ENCODE measurements at places on chromosomes 5 and 9.

GRCh38 chr9:106879439-106879882, 16.5 kb downstream of the ZNF462 start:
- no peak for DNase-seq

DNA sequence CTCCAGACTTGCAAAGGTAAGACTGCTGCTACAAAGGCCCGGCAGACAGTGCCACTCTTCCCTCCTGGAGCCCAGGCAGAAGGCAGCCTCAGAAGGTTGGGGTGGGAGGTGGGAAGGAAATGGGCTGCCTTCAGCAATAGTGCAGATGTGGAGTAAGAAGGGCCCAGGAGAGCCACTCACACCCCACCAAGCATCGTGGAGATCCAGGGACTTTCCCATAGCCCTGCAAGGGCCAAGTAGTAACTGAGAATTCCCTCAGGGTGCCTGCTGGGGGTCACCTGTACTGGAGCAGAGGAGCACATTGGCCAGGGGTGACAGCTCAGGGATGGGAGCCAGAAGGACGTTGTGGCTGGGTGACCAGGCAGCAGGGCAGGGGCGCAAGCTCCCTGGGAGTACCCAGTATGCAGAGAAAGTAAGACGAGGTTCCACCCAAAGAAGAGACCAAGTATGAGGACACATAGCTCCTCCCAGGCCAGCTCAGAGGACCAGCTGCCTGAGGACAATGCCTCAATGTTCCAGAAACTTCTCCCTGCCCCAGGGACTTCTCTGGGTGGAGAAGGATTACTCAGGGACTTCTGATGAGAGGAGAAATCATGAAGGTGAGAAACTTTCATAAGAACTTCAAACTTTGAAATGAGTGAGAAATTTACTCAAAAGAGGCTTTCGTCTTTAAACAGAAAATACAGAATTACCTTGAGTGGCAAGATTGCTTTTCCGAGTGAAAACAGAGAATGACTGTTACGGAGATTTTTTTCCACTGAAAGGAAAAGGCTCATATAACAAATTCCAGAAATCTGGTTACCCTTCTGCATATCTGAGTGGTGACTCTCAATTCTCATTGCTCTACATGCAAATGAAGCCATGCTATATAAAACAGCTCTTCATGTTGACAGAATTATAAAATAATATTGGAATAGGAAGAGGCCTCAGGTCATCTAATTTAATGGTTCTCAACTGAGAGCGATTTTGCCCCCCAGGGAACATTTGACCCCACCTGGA, 87.9 kb upstream of the TRIO start:
- peak; percentile 74 for DNase-seq

DNA sequence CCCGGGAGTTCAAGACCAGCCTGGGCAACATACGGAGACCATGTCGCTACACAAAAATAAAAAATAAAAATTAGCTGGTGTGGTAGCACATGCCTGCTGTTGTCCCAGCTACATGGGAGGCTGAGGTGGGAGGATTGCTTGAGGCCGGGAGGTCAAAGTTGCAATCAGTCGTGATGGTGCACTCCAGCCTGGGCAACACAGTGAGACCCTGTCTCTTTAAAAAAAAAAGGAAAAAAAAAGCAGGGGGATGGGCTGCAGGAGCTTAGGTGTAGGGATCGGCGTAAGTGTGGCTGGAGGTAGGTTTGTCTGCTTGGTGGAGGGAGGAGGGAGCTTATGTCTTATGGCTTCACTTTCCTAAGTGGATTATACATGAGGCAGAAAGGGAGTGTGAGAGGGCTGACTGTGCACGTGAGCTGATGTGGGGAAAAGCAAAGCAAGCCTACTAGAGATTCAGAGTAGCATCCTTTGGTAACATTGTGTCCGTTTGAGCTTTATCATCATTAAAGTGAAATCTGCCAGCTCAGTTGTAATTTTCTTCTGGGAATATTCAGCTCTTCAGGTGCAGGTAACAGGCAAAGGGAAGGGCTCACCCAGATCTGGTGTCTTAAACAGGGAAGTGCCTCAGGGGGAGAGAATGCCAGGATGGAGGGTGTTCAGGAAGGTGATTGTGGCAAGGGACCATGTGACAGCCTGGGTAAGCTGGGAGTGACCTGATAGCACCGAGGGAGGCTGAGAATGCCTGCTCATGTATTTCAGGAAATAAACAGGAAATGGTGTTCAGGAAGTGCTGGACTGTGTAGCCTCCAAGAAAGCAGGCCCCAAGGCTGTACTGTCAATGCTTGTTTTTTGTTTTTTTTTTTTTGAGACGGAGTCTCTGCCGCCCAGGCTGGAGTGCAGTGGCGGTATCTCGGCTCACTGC, 17.6 kb upstream of the SETX start:
- no peak for DNase-seq

DNA sequence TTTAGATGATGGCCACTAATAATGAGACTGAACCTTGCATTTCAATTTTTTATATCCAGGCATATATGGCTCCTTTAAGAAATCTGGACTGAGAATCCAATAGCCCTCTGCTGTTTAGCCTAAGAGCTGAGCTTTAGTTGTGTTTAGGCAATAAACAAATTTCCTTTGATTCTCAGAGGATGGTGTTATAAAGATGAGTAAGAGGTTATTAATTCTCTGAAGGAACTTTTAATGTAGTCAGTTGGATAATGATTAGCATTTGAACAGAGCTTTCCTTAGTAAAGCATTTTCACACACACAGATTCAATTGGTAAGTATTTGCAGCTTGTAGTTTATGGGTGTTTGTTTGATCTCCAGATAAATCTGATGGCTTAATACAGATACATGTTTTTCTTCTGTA, 149.6 kb downstream of the PRR16 start:
- peak; percentile 10 for DNase-seq

DNA sequence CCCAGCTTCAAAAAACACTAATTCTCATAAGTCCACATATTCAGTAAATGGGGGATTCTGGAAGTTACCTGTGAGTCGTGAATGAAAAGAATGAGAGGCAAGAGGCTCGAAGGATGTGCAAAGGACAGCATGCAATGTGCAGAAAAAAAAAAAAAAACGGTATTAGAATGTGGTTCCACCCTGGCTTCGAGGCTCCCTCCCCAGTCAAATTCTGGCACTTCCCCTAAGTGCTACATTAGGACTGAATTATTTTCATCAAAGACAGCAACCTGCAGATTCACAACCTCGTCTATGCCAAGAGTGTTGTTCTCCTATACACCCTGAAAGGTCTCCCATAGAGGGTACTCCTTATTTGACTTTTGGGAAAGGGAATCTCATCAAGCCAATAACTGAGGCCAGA, 16.5 kb downstream of the CAPSL start:
- DNase-seq = no peak

GRCh38 chr5:30401479-30402058, 791.9 kb upstream of the CDH6 start:
- DNase-seq = peak; percentile 29
